Naive thymus-derived CD4-positive, alpha-beta T cell (primary cell): ENCODE measurements at places on chromosomes 7 and 10.

- DNase-seq, result peak; percentile 53
These were observed at the start of gene EPHB6 for GRCh38 chr7:142854372-142855113. Gene EPHB6, plus strand, starts transcription at chr7:142855076. Its CDS starts 8,152 bp downstream, at chr7:142863228.

GRCh38 chr10:75334720-75335119, 66.8 kb downstream of the ZNF503 start:
- no peak for DNase-seq

DNA sequence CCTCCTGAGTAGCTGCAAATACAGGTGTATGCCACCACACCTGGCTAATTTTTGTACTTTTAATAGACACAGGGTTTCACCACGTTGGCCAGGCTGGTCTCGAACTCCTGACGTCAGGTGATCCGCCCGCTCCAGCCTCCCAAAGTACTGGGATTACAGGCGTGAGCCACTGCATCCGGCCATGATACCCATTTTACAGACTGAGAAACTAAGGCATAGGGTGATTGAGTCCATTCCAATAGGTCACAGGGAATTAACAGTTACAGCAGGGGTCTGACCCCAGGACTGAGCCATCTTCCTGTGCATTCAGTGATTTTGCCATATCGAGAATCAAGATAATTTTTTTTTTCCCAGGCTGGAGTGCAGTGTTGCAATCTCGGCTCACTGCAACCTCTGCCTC, 12.3 kb upstream of the CTBP2 start:
- no peak for DNase-seq

DNA sequence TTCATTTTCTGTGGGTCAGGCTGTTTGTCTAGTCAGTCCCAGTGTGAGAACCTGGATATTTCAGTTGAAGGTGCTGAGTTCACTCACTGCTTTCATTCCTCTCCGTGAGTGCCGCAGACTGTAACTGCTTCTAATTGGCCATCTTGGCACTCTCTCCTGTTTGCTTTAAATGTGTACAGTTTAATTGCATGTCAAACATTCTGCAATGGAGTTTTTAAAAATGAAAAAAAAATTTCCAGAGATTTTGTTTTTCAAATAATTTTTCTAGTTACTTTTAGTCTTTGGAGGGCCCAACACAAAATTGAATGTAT, 87.8 kb downstream of the CCSER2 start:
- DNase-seq, result no peak

DNA sequence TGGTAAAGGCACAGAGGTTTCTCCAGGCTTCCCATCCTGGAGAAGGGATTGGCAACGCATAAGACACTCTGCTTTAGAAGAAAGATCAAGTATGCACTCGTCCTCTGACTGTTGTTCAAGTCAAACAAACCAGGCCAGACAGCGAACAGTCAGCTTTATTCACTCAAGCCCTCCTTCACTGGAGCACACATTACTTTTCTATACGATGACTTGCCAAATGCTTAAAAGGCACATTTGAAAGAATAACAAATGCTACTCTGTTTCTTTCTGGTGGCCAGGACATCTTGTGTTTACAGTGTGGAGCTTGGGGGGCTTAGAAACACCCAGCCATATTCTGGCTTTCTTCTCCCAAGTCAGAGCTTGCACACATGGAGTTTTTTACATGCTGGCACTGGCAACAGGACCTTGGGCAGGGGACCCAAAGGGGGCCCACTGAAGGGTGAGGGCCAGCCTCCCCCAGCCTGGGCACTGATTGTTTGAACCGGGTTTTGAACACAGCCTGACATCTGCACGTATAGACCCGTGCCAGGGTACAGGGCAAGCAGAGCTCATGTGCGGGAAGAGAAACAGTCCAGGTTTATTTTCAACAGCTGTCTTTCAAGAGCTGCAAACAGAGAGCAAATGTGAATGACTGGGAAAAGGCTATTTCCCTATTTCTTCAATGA, 33.3 kb upstream of the FGFR2 start:
- DNase-seq, result no peak

GRCh38 chr7:4612939-4613841, 68.9 kb upstream of the FOXK1 start:
- DNase-seq, result no peak

GRCh38 chr7:84060760-84061261, 133.8 kb downstream of the SEMA3A start:
- no peak for DNase-seq

- DNase-seq, result no peak
These were observed 174.2 kb upstream of the STEAP4 start for GRCh38 chr7:88480896-88481295.

GRCh38 chr7:31432176-31432575, 81.7 kb upstream of the ITPRID1 start:
- no peak for DNase-seq

- DNase-seq, result no peak
These were observed 478.6 kb downstream of the LRMDA start for GRCh38 chr10:75910032-75910431.

DNA sequence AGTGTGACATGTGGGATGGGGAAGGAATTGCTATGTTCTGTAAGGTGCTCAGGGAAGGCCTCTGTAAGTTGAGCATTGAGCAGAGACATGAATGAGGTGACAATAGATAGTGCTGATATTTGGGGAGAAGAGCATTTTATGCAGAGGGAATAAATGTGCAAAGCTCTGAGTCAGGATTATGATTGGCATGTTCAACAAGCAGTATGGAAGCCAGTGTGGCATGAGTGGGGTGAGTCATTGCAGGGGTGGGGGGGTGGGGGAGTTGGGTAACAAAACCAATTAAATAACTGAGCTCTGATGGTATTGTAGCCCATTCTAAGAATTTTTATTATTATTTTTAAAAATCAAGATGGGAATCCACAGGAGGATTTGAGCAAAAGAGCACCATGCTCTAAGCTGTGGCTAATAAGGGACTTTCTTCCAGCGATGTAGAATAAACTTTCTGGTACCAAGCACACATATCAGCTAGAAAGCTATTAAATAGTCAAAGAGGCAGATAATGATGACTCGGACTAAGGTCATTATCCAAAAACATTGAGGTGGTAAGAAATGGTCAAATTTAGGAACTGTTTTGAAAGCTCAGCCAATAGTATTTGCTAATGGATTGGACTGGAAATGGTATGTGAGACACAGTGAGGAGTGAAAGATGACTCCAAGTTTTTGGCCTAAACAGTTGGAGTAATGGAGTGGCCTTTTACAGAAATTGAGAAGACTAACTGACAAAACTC, 96.4 kb downstream of the PRKG1 start:
- DNase-seq, result no peak

- DNase-seq, result no peak
These were observed 245.5 kb upstream of the TCERG1L start for GRCh38 chr10:131556897-131557495.

GRCh38 chr7:68748934-68749900, 849.1 kb upstream of the AUTS2 start:
- DNase-seq, result no peak

- no peak for DNase-seq
These were observed 12.2 kb upstream of the ZNF273 start for GRCh38 chr7:64890761-64891362.

DNA sequence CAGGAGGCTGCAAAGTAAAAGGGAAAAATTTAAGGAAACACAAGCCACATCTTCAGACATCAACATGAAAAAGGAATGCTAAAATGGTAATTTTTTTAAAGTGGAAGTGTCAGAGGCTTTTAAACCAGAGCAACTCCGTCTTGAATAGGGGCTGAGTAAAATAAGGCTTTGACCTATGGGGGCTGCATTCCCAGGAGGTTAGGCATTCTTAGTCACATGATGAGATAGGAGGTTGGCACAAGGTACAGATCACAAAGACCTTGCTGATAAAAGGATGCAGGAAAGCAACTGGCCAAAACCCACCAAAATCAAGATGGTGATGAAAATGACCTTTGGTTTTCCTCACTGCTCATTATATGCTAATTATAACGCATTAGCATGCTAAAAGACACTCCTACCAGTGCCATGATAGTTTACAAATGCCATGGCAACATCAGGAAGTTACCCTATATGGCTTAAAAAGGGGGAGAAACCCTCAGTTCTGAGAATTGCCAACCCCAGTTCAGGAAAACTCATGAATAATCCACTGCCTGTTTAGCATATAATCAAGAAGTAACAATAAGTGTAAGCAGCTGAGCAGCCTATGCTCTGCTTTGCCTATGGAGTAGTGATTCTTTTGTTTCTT, 128.3 kb downstream of the SKAP2 start:
- no peak for DNase-seq

- no peak for DNase-seq
These were observed 12.7 kb downstream of the RAB19 start for GRCh38 chr7:140416560-140416959.

- no peak for DNase-seq
These were observed 16.0 kb downstream of the SEMA3C start for GRCh38 chr7:80902716-80903308.

GRCh38 chr7:68176974-68177373, 1180.3 kb downstream of the TYW1 start:
- no peak for DNase-seq

- DNase-seq, result no peak
These were observed 43.1 kb upstream of the ADRB1 start for GRCh38 chr10:114000457-114001010.

- peak; percentile 81 for DNase-seq
These were observed 554 bp downstream of the CSGALNACT2 start for GRCh38 chr10:43138757-43139241.

DNA sequence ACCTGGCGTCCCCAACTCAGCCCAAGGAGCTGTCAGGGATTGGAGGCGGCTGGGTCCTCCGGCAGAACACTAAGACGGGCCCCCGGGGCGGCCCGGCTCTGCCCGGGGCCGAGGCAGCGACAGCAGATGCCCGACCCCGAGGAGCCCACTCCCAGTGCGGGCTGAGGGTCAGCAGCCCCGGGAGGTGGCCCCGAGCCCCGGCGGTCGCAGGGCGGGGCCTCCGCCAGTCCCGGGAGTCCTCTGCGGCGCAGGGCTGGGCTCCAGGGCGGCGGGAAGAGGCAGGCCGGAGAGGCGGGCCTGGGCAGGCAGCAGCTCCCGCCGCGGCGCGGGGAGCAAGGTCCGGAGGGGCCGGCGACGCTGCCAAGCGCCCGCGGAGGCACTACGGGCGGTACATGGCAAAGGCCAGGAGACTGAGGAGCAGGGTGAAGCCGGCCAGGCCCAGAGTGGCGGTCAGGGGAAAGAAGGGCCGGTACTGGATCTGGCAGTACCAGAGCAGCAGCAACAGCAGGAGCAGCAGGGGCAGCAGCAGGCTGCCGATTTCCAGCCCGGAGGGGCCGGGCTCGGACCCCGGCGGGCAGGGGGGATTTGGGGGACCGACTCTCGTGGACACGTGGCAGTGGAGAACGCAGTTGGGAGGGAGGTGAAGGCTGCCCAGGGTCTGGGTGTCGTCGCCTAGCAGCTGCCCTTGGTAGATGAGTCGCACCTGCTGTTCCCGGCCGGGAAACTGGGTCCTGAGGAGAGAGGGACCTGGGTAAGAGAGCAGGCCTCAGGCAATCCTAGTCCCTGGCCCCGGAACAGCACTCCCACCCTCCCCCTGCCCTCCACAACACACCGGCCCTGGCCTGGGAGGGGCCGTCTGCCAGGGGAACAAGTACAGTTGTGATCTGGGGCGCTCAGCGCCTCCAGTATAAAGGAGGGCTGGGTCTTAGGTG, 827 bp upstream of the FASTK start:
- no peak for DNase-seq

DNA sequence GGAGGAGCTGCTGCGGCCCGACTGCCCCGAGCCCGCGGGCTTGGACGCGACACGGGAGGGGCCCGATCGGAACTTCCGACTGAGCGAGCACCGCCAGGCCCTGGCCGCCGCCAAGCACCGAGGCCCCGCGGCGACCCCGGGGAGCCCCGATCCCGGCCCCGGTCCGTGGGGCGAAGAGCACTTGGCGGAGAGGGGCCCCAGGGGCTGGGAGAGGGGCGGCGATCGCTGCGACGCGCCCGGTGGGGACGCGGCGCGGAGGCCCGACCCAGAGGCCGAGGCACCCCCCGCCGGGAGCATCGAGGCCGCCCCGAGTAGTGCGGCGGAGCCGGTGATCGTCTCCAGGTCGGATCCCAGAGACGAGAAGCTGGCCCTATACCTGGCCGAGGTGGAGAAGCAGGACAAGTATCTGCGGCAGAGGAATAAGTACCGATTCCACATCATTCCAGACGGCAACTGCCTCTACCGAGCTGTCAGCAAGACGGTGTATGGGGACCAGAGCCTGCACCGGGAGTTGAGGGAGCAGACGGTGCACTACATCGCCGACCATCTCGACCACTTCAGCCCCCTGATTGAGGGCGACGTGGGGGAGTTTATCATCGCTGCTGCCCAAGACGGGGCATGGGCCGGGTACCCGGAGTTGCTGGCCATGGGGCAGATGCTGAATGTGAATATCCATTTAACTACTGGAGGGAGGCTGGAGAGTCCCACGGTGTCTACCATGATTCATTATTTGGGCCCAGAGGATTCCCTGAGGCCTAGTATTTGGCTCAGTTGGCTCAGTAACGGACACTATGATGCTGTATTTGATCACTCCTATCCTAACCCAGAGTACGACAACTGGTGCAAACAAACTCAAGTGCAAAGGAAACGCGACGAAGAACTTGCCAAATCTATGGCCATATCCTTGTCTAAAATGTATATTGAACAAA, 1.4 kb downstream of the OTUD1 start:
- DNase-seq, result peak; percentile 43

GRCh38 chr7:19957664-19958063, 184.2 kb upstream of the TMEM196 start:
- no peak for DNase-seq

- DNase-seq, result no peak
These were observed 214.2 kb upstream of the ADO start for GRCh38 chr10:62590306-62590705.
